ENCODE measurements at places on chromosomes 16 and 17.

GRCh38 chr16:14564861-14565687, 65.0 kb downstream of the PARN start:
- DNase-seq: peak; percentile 81

DNA sequence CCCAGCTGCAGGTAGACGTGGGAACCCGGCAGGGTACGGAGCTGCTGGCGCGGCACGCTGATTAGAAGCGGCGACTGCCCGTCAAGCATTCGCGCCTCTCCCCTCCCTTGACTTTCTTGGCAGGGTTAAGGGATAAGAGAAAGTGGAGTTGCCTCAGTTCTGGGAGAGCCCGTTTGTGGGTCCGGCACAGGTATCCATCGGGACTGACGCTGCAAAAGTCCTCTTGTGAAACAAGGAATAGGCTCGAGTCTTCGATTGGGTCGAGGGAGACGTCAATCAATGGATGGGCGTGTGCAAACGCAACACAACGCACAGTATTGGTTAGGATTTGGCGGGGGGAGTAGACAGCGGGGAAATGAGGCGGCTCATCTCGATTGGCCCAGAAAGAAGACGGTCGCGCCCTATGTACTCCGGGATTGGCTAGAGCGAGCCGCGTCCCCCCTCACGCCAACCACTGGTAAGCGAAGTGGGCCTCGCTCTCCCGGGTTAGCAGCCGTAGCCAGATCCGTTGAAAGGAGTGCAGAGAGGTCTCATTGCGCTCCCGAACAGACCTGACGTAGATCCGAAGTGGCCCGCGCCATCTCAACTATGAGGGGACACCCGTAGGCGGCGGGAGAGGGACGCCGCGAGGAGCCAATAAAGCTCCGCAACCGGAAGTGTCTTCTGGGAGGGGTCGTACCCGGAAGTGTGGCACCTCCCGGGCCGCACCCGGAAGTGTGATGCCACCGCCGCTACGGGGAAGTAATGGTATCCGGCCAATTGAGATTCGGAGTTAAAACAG, at the start of gene MON1B:
TSS of gene MON1B (plus strand) at position 713 of the 781 bp plus-strand sequence. CDS start 296 bp downstream, outside the sequence.
- DNase-seq: peak; percentile 98

- DNase-seq: no peak
Measured at GRCh38 chr17:81252987-81253329, 13.8 kb downstream of the NDUFAF8 start.

DNA sequence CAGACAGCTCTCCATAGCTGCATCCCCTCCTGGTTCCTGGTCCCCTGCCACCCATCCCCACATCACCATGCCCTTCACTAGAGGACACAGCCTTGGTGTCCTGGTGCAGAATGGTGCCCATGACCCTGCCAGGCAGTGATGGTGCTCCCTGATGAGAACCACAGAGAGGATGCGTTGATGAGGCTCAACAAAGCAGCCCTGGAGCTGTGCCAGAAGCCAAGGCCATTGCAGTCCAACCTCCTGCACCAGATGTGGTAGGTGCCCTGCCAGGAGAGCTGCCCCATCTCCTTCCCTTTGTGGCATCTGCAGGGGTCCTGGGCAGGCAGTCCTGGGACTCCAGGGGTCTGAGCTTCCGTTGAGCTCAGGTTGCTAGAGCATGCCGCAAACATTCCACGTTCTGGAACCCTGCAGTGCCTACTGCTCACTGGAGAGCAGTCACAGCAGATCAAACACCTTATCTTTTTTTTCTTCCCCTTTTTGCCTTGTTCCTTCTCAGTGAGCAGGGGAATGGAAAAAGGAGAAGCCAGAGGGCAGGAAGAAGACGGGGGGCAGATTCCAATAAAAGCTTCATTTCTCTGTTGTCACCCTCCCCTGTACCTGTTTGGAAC, 5.3 kb upstream of the EPN3 start:
- no peak for DNase-seq

- no peak for DNase-seq
Measured at GRCh38 chr16:69199382-69199781, 12.4 kb downstream of the SNTB2 start.
